ENCODE measurements at places on chromosomes 12 and 14.

GRCh38 chr12:62260733-62261683 lies 804 bp downstream of the USP15 start:
- DNase-seq = peak; percentile 64

DNA sequence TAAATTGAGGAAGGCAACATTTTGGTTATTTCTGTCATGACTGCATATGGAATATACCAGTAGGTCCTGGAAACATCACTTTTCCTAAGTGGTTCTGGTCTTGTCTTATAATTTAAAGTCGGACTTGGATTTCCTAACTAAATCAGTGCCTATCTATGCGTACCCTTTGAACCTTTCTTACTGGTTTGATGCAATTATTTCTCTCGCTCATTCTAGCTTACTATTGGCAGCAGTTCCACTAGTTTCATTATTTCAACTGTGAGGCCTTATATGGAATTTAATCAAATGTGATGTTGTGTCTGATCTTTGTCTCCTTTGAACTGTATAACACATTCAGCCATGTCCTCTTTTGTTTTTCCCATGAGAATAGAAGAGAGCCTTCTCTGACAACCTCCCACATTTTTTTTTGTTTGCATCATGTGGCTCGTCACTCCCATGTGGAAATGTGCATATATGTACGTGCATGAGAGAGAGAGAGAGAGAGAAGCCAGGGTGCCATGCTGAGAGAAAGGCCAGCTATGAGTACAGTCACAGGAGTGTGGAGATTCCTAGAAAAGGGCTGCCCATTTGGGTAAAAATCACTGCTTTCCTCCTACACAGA lies 48.0 kb downstream of the AKAP6 start:
- no peak for DNase-seq

GRCh38 chr12:16112130-16112529 lies 165.4 kb downstream of the SLC15A5 start:
- no peak for DNase-seq

DNA sequence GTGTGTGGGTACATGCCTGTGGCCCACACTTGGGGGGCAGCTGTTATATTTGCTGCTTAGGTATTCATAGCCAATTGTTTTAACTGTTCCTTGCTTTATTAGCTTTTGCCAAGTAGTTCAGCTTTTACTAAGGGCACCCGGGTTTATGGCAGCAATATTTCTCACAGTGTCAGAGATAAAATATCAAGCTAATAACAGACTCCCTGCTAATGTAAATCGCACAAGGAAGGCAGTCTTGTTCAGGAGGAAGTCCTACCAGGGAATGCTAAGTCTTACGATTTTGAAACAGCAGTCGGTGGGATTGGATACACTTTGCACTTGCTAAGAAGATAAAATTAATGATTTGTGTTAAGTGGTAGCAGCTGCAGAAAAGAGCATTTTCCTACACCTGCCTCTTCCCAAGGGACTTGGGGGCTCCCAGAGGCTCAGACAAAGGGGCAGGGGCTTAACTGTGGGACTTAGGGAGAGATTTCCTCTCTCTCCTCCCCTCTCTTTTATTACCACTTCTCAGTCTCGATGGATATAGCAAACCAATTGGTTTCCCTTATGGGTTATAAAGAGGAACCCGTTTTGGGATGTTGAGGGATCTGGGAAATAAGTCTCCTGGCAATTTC lies 175.1 kb downstream of the NRXN3 start:
- DNase-seq = no peak

DNA sequence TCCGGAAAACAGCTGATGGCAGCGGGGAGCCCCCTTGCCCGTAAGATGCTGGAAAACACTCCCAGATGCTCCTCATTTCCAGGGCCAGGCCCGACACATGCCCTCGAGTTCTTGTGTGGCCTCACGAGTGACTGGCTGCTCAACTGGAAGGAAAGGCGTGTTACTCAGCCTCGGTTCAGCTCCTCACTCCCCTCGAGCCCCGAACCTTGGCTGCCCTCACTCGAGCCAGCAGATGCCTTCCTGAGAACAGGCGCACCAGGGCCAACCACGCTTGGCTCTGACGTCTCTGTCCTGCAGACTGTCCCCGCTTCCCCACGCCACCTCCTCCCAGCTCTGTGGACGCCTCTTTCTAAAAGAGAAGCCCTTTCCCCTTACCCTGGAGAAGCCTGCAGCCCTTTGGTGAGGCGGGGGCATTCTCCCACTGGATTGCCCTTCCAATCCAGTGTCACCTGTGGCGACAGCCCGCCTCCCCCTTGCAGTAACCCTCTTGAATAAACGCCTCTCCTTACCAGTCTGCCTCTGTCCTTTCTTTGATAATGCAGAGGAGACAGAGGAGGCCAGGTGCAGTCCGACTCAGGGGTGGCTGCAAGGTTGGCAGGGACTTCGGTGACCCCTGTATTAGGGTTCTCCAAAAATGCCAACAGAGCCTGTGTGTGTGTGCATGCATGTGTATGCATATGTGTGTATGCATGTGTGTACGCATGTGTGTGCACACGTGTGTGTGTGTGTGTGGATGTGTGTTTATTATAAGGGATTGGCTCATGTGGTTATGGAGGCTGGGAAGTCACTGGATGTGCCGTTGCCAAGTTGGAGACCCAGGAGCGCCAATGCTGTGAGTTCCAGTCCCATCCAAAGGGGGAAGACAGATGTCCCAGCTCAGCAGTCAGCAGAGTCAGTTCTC lies 166.3 kb downstream of the KIF26A start:
- no peak for DNase-seq

DNA sequence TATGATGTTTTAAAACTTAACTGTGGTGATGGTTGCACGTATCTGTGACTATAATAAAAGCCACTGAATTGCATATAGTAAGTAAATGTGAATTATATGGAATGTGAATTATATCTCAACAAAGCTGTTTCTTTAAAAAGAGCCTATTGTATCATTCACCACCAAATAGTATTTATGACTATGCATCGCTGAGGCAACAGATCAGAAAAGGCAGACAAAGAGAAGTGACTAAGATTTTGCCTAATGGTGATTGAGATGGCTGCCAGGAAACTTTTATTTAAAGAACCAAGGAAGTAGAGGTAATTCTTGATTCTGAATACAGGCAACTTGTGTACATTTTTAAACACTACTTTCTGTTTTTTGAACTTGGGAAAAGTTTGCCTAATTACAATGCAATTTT lies 31.7 kb downstream of the DHRS7 start:
- no peak for DNase-seq

DNA sequence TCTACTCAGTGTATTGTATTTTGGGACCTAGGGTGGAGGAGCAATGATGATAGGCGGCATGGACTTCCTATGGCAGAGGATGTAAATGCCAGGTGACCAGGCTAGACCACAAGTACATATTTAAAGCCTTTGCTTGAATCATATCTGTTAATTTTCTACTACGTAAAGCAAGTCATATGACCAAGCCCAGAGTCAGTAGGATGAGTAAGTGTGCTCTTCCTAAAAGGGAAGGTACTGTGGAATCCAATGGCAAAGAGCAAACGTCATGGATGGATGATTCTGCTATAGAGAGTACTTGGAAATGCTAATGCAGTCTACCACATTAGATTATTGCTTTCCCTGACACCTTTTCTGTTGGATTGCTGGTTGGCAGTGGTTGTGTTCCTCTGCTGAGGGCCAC lies 16.8 kb downstream of the GPATCH2L start:
- DNase-seq = no peak

GRCh38 chr12:13390381-13390861 lies 193.9 kb downstream of the EMP1 start:
- DNase-seq = peak; percentile 82

DNA sequence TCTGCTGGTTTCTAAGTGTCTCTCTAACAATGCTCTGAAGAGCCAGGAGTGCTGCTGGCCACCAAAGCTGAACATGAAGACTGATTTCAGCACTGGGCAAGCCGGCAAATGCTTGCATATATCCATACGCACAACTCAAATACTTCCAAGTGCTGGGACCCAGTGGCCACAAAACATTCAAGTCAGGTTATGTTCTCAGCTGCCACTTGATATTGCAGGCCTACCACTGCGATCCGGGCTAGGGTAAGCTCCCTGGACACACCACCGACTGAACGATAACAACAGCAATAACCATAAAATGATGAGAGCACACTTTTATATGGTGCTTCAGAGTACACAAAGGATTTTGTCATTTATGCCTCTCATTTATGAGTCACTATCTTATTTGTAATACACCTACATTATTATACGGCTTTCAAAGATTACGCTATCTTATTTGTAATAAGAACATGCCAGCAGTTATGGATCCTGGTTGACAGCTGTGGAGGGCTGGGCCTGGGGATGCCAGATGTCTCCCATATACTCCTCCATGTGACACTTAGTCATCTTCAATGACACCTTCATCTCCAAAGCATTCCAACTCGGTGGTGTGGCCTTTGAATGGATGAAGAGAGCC lies 35.5 kb downstream of the CRACR2A start:
- no peak for DNase-seq

- no peak for DNase-seq
Measured at GRCh38 chr12:72547573-72547972, 275.4 kb downstream of the TRHDE start.

DNA sequence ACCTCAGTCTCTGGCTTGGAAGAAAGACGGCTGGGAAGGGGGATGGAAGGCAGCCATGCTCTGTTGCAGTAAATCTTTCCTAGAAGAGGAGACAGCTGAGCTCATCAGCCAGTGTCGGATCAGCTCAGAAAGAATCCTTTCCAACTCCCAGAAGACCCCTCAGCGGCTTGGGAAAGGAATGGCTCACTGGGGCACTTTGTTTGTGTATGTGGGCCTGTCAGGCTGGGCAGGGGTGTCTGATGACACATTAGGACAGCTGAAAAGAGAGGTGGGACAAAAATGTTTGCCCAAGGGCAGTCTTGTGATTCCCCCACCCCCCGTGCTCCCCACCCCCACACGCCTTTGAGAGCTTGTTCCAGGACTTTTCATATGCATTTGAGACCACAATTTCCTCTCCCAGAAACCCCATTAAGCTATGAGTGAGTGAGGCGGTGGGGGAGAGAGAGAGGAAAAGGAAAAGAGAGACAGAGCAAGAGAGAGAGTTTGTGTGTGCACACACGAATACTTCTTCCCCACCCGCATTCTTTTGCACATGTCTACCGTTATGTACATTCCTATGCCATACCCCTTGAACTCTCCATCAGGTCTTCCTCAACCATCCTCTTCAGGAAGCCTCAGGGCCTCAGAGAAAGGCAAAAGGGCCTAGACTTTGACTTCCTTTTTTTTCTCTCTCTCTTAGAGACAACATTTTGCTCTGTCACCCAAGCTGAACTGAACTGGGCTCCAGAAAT lies 198.9 kb downstream of the ZFP36L1 start:
- DNase-seq = no peak

- DNase-seq = no peak
Measured at GRCh38 chr14:66717561-66718140, 209.7 kb downstream of the GPHN start.

- no peak for DNase-seq
Measured at GRCh38 chr12:95740751-95741150, 49.8 kb downstream of the NTN4 start.

DNA sequence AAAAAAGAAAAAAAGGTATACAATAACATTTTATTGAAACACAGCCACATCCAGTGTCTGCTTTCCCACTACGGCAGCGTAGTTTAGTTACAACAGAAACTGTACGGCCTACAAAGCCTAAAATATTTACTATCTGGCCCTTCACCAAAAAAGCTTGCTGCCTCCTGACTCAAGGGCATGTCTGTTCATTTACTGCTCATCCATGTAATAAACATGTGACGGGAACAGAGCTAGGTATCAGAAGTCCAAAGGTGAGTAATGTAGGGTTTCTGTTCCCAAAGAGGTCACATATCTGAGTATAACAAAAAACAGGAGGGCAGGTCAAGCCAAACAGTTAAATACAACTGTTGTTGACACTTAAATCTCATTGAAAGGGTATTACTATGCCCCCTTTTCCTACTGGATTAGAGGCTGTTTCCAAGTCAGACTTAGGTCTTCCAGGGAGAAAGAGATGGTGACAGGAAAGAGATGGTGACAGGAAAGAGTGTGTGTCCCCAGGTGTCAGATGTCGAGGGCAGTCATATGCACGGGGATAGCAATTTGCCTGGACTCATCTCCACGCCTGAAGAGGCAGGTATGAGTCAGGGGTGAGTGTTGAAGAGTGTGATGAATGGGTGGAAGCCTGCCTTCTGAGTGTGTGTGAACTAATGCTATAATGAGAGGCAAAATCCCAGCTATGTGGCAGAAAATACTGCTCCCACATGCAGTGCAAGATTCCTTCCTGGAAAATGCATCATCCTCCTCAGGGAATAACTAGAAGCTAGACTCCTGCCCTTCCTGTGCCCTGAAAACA lies 77.7 kb downstream of the MAP3K9 start:
- no peak for DNase-seq

DNA sequence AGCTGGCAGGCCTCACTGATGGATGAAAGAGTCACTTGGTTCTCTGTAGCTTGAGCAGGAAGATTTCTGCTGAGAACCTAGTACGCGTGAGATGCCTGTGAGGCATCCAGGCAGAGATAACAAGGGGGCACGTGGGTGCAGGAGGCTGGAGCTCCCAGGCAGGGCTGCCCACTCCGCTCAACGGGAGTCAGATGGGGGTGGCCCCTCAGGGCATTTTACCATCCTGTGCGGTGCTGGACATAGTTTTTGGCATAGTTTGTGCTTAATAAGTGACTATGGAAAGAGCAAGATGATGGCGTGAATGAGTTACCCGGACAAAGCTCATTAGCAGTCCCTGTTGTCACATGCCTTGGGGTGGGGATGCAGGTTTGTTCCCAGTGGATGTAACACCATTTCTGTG lies 182.8 kb downstream of the TSPAN9 start:
- DNase-seq = no peak

GRCh38 chr12:41151793-41152192 lies 36.3 kb upstream of the PDZRN4 start:
- DNase-seq = no peak

DNA sequence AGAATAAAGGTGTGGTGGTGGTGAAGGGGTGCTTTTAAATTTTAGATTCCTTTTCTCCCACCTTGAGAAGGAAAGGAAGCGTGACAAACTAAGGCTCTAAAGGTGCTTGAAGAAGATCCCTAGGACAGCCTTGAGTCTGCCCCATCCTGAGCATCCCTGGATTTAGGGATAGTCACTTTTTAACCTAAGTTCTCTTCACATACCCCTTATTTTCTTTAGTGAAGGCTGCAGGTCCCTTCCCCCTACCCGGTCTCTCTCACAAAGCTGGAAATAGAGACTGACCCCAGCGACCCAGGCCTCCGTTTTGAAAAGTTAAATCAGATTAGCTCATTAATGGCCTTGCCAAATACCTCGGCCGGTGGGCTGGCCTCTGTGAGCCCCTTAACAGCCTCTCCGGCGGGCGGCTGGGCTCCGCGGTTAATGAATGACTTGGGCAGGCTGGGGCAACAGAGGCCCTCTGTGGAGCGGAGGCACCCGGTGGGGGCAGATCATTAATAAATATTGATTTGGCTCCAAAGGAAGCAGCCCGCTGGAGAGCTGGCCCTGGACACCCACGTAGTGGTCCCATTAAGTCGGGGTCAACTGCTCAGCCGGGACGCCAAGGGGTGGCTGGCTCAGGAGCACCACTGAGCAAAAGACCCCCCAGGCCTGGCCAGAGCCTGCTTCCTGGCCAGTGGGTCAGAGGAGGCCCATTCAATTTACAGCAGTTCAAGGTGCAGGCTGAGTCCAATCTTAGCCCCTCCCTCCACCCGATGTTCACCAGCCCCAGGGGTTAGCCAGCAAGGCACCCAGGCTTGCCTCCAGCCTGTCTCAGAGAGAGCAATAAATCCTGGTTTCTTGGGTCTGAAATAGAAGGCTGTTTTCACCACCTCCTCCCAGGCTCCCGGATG lies 31.8 kb downstream of the PAH start:
- DNase-seq = no peak

Data from hippocampal formation (tissue), 2 donors.